Stimulated activated CD4-positive, alpha-beta T cell treated with anti-CD3 and anti-CD28 coated beads, Interleukin-4, amount 100 ng/mL, for 1 hour (primary cell): ENCODE measurements at places on chromosomes 3 and 15.

- DNase-seq, result no peak
Observed at GRCh38 chr3:109899925-109900324, 562.6 kb upstream of the DPPA4 start.

DNA sequence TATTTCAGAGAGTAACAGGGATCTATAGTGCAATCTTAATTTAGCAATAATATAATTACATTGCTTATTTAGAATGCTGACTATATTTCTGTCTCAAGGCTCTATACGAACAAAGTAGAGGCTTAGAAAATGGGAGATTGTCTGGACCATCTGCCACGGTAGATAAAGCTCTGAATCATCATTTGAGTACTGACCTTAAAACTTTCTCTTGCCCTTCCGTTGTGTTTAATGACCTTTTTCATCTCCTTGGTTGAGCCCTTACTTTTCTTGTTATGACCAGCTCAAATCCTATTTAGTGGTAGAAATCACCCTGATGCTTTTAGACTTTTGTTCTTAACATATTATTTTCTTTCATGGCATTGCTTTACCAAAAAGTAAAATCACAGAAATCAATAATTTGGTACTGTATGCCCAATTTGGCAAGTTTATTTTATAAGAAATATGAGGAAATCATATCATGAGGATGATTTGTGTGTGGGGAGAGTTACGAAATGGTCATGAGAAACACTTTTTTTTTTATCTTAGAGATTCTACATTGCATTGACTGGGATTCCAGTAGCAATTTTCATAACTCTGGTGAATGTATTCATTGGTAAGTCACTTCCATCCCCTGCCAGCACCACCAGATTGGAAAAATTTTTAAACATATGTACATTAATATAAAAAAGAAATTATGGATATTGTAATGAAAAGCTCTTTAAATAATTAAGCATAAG, 11.0 kb downstream of the NDUFB5 start:
- DNase-seq, result no peak

DNA sequence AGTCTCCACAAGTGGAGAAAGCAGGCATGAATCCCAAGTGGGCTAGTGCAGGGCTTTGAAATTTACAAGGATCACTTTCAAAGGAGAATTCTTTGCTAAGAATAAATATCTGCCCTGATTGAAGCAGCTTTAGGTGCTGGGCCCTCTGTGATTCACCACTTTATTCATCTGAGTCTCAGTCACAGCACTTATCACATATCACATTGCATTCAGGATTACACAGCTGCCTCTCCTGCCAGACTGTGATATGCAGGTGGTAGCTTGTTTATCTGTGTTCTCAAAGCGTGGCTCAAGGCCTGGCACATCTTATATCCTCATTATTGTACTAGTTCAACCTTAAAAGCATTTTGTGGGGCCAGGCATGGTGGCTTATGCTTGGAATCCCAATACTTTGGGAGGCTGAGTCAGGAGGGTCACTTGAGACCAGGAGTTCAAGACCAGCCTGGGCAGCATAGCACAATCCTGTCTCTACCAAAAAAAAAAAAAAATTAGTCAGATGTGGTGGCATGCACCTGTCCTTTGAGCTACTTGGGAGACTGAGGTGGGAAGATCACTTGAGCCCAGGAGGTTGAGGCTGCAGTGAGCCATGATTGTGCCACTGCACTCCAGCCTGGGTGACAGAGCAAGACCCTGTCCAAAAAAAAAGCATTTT, 156.9 kb upstream of the EIF1B start:
- DNase-seq, result no peak

GRCh38 chr15:101194546-101195125, 57.2 kb downstream of the CHSY1 start:
- no peak for DNase-seq

DNA sequence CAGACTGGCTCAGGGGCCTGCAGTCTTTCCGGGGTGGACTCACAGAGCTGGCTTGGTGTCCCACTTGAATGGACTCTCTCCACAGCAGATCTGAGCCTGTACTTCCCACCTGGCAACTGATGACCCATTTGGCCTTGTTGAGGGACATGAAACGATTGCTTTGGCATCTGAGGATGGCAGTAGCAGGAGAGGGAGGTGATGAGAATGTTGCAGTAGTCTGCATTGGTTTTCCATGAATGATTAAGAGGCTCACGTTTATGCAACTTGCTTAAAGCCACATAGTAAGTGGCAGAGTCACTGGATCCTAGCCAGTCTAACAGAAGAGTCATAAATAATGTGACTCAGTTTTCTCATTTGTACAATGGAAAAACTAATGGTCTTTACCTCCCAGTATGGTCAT, 21.9 kb downstream of the IL20RB start:
- DNase-seq, result no peak
